AG20443 (cell line): ENCODE measurements at places on chromosomes 3 and 15.

GRCh38 chr3:195282961-195283360 lies 12.0 kb upstream of the XXYLT1 start:
- DNase-seq, result no peak

- DNase-seq, result no peak
These were observed 26.8 kb upstream of the CSTA start for GRCh38 chr3:122298239-122298638.

DNA sequence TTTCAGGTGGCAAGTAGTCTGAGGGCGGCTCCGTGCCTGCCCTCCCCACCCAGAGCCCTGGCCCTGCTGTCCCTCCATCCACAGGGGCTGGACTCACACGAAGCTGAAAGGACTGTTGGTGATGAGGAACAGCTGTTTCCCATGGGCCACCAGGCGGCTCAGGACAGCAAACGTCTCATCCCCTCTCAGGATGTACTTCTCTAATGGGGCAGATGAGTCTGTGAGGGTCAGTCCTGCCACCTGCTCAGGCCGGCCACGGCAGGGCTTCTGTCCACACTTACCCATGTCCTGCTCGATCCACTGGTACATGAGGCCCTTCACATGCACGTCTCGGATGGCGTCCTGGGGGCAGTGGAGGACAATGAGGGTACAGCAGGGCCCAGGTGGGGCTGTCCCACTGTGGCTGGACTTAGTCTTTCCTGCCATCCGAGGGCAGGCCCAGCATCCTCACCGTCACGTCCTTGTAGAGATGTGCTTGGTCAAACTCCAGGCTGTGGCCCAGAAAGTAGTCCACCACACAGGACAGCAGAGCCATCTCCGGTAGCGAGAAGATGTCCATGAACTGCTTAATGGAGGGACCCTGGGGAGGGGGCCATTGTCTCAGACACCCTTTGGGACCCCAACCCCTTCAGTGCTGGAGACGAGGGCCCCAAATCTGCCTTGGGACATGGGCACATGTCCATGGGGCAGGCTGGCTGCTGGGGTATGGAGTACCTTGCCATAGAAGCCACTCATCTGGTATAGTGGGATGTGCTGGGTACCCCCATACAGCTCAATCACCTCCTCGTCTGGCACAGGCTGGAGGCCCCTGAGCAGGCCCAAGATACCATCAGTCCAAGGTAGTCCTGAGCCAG lies 5.7 kb downstream of the NT5DC2 start:
- DNase-seq, result no peak

GRCh38 chr15:74540161-74540760 lies 759 bp upstream of the ARID3B start:
- DNase-seq, result peak; percentile 9

DNA sequence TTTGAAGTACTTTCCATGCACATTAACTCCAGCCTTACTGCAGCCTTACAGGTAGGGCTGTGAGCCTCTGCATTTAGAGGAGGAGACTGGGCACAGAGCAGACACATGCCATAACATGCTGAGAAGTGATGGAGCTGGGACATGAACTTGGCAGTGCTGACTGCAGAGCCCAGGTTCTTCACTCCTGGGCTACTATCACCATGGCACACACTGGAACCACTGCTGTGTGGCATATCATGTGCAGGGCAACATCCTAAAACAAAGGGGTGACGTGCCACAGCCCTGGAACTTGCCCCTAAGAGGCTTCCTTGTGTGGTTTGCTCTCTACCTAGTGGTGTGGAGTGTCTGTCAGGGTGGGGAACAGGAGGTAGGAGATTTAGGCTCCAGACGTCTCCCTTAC lies 25.4 kb downstream of the EHD4 start:
- DNase-seq, result no peak

- DNase-seq, result no peak
These were observed 251.2 kb downstream of the SLC9A9 start for GRCh38 chr3:143596957-143597642.

DNA sequence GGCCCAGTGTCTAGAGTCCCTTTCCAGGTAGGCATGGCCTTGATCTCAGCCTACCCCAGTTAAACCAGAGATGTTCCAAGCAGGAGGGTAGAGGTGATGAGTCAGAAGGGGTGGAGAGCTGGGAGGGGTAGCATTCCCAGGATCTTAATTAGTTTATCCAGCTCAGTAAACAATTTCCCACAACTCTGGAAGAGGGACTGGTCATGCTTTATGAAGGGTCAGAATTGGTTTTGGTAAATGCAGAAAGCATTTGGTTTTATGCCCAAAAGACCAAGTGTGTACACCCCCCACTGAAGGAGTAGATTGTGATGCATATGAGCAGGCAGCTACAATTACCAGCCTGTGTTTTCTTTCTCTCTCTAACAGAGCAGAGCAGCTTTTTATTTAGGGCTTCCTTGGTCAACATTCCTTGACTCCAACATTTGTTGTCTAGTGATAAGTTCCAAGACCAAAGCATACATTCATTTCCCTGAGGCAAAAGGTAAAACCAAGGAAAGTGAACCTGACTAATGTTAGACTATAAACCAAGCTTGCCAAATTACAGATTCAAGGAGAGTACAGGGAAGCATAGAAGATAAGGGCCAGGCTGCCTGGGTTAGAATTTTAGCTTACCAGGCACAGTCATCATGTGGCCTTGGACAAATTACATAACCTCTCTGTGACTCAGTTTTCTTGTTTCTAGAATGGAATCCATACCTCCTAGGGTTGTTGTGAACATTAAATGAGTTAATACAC lies 17.6 kb downstream of the EXOSC7 start:
- DNase-seq, result peak; percentile 85

GRCh38 chr15:75721923-75722870 lies 9.5 kb upstream of the CSPG4 start:
- no peak for DNase-seq

- DNase-seq, result no peak
These were observed 56.9 kb downstream of the CLEC3B start for GRCh38 chr3:45083023-45083422.

DNA sequence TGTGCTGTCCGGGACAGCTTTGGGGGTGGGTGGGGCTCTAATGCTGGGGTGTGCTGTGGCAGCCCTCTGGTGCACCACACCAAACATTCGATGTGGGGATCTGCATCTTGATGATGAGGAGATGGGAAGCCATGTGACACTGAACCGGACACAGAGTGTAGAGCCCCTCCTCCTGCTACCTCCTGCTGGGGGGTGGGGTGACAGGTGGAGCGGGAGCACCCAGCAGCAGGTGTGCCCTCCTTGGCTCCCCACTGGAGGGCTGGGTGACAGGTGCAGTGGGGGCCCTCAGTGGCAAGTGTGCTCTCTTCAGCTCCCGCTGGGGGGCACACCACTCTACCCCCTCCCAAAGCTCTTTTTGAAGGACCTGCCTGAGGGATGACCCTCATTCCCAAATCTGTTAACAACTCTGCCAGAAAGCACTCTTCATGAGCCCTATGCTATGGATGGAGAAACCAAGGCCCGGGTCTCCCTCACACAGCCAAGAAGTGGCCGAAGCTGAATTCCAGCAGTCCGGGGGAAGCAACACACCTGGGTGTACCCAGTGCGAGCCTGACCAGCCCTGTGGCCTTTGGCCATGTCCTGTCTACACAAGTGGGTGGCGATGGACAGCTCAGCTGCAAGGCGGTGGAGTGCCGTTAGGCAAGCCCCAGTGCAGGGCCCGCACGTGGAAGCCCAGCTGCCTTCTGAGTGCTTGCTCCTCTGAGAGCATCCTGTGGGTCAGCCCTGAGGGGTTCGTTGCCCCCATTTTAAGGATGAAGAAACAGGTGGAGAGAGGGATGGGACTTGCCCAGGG lies 609 bp upstream of the UROC1 start:
- no peak for DNase-seq

DNA sequence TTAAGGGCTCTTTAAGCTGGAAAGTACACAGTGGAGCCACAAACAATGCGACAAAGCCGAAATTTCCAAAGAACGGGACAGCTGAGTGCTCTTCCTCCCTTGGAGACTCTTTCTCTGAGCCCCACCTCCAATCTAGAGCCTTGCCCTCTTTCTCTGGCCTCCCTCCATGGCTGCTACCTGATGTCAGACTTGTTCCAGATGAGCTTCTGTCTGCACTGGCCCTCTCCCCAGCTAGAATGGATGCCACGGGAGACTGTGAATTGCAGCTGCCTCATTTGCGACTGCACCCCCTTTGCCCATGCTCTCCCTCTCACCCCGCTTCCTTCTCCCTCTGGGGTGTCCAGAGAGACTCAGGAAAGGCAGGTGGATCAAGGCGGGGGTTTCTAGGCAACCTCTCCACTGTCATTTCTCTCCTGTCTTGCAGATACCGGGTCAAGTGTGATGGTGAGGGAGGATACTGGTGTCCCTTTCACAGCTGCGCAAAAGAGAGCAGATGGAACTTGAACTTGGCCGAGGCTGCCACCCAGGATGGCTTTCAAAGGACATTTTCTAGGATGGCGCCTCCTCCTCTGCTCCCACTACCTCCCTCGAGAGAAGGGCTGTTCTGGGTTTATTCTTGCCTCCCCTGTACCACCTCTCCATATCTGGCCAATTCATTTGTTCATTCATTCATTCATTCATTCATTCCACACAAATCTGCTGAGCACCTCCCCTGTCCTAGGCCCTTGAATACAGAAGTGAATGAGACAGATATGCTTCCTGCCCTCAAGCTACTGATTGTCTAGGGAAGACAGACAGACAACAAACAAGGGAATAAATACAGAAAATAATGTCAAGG lies 12.8 kb downstream of the ATP2B2 start:
- DNase-seq, result no peak

DNA sequence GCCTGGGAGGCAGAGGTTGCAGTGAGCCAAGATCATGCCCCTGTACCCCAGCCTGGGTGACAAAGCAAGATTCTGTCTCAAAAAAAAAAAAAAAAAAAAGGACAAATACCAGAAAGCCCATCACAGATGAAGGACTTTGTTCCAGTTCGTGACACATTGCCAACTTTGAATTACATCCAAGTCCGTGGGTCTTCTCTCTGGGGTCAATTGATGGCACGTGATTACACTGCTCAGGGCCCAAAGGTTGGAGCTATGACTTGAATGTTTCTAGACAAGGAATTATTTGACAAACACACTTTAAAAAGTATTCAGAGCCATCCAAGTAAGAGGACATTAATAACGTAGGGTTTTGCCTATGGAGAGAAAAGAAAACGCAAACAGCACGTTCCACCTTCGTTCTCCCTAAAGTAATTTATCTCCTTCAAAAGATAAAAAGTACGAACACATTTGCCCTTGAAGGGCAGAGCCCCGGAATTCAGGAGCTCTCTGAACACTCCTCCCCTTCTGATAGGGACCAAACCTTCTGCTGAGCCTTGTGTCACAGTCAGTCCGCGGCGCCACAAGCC lies 31.3 kb upstream of the ST3GAL6 start:
- DNase-seq, result no peak

DNA sequence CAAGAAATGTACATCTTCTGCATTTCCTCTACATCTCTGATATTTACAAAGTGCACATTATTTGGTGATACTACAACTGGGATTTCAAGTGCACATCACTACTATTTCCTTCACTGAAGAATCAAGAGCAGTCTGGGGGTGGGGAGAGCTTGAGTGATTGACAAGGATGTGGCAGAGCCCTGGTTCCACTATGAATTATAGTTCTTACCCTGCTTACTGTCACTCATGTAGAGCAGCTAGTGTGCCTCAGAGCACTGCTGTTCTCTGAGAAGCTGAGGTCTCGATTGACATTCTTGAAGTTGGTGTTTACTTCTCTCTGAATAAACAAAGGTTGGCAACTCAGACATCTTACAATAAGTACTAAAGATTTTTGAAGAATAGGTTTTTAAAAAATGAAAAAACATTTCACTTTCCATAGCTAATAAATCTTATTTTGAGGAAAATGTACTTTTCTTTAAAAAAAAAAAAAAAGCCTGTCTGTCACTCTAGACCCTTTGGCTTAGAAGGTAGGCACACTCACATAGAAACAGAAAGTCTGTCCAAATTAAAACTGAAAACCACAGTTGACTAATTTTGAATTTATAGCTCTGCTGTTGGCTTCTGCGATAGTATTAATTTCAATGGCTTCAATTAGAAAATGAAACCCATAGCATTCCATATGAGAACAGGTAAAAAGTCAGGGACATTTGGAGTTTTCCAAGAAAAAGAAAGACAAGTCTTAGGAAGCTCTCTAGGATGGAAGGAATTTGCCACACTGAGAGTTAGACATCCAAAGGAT lies 5.6 kb downstream of the GREM1 start:
- DNase-seq, result no peak

DNA sequence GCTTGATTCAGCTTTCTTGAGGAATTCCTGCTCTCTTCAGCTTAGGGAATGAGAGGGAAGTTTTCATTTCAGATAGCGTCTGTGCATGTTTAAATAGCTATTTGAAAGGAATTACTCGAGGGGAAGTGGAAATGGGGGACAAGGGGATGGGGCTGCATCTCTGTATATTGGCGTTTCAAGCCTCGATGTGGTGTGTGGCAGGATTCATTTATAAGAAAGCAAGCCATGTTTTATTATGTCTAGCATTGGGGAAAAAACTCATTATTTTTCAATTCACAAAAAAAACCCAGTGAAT lies 1.0 kb downstream of the ATP2C1 start:
- no peak for DNase-seq

GRCh38 chr3:116083683-116084082 lies 361.6 kb downstream of the LSAMP start:
- no peak for DNase-seq

DNA sequence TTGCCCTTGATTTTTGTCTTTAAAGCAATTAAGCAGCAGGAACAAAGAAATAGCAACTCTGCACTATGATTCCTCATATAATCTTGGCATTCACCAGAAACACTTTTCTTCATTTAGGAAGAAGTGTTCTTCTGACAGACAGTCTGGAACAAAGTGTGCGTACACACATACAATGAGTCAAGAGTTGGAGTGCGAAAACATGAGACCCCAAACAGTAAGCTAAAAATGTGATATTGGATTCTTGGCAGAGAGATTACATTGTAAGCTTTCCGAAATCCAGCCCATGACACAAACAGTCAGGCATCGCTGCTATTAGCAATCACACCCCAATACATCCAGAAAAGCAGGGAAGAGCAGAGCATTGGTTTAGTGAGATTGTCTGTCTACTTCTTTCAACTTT lies 306.7 kb upstream of the TBC1D5 start:
- no peak for DNase-seq

GRCh38 chr3:197298945-197299854 lies 788 bp upstream of the DLG1 start:
- DNase-seq, result peak; percentile 25

- DNase-seq, result peak; percentile 58
These were observed 3.0 kb upstream of the MAP1A start for GRCh38 chr15:43514241-43515057.

GRCh38 chr3:60399292-60399691 lies 852.0 kb downstream of the FHIT start:
- DNase-seq, result no peak
